Caki2 (cell line): ENCODE measurements at places on chromosomes 12 and 14. TPM values are rescaled to one million over a fixed set of nuclear protein-coding genes. Genes with fewer than 3 reads are reported as not detected.

- no peak for DNase-seq
Measured at GRCh38 chr12:107684029-107684795, 1.4 kb upstream of the PWP1 start.

- no peak for DNase-seq
Measured at GRCh38 chr12:76836633-76837032, 42.2 kb downstream of the CSRP2 start.

- DNase-seq: no peak
Measured at GRCh38 chr12:124423761-124424515, 129.0 kb downstream of the RFLNA start.

SMIM41 gene
- not detected in 2 replicates for total RNA-seq

GRCh38 chr12:11730299-11731041 lies 81.0 kb downstream of the ETV6 start:
- no peak for DNase-seq

DNA sequence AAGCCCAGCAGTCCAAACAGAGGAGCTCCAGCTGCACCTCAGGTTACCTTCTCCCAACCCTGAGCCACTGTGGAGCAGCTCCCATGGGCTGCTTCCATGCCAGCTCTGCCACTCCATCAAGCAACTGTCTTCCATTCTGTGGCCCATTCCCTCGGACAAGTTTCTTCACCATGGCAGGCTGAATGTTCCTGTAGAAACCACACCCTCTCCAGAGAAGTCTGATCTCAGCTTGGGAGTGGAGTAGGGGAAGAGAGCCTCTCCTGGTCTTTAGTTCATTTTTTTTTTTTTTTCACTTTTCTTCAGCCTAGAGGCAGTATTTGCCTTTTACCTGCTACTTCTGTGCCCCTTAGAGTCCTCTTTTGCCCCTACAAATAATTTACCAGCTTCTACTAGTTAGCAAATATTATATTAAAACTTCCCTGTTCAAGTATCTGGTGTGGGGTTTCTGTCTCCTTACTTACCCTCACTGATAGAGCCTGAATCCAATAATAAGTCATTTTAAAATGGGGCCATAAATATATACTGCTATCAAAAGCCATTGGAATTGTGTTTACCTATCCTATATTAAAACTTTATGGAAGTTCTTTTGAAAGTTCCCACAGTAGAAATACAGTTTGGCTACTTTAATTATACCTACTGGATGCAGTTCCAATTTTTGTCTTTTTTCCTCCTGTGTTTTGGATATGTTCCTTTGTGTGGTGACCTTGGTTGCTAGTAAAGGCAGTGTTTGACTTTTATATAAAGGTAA lies 11.7 kb upstream of the SLC17A8 start:
- no peak for DNase-seq

DNA sequence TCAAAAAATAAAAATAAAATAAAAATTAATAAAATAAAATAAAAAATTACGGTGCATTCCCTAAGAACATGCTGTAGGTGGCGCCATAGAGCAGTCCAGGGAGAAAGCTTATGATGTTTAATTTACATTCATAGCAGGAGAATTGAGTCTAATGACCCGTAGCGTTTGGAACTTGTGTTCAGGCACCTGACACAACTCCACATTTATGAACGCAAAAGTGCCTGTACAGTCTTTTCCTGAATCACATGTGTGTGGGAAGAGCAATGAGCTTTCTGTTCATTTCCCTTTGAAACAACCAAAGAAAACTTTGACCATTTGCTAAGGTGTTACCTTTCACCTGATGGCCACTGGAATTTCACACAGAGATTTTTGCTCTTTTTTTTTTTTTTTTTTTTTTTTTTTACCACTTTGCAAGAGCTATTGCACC lies 60.6 kb upstream of the KCNA1 start:
- peak; percentile 66 for DNase-seq

SLCO1B1 gene
- total RNA-seq: not detected in 2 replicates

- no peak for DNase-seq
Measured at GRCh38 chr12:100295764-100296555, 29.0 kb downstream of the SCYL2 start.
